Amygdala (tissue), 56 donors: ENCODE measurements at places on chromosomes 6 and 20.
A peak's percentile ranks its signal among the peaks of the same experiment; 100 is the strongest.

GRCh38 chr6:43673444-43674084 lies 14.0 kb downstream of the MRPS18A start:
- peak; percentile 11 for DNase-seq

DNA sequence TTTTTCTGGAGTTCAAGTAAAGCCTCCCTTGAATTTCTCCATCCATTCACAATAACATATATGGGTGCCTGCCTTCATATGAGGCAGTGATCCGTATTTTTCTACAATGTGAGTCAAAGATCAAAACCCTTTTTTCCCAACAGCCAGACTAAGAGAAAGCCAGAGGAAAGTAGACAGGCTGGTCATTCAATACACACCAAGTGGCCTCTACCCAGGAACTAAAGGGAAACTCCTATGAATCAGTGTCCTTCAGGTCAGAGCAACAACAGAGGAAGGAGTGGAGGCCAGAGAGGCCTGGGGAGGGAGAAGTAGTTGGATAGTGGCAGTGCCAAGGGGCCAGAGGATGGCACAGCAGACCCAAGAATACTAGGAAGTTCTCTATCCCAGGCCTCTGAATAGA lies 23.8 kb downstream of the SIM1 start:
- no peak for DNase-seq

GRCh38 chr6:53446151-53446550 lies 97.4 kb upstream of the ELOVL5 start:
- no peak for DNase-seq

DNA sequence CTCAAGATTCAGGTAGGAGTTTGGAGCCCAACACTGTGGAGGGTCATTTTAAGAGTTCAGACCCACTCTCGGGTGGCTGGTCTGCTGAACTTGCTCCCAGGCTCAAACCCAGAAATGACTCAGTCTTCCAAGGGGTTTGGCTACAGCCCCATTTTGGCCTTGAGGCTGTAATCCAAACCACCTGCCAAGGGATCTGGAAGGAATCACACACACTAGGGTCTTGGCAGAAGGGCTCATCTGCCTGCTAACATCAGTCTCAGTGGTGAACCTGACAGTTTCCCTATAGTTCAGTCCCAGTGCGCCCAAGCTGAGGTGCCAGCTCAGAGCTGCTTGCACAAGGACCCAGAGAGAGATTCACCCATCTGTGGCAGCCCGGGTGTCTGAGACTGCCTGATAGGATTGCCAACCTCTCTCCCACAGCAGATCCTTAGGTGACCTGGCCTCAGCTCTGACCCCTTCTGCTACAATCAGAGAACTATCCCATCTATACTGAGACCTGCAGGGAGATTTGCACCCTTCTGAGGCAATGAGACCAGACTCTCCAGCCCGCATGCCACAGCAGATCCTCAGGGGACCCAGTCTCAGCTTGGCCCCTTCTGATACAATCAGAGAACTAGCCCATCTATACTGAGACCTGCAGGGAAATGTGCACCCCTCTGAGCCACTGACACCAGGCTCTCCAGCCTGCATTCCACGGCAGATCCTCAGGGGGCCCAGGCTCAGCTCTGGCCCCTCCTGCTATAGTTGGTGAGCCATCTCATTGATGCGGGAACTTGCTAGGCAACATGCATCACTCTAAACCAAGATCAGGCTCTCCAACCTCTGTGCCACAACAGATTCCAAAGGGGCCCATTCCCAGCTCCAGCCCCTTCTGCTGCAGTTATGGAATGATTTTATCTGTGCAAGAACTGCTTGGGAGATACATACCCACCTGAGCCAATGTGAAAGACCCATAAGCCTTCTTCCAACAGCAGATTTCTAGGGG lies 48.2 kb downstream of the THBS2 start:
- DNase-seq: no peak

- DNase-seq: no peak
Measured at GRCh38 chr6:51028276-51028675, 209.6 kb downstream of the TFAP2B start.

DNA sequence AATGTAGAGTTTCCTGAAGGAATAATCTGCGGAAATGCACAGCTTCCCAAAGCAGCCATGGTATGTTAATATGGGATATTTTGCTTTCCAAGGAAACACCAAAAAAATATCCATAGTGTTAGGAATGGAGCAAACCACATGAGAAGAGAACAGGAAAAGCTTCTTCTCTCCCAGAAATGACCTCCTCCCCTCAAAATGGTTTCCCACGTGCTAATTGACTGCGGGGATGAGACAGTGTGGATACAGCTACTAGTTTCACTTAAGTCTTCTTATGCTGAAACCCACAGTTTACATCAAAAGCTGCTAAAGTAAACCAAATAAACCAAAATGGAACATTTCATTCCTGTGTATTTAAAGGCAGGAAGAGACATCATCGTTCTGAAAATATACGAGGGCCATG lies 69.4 kb downstream of the FYN start:
- no peak for DNase-seq

DNA sequence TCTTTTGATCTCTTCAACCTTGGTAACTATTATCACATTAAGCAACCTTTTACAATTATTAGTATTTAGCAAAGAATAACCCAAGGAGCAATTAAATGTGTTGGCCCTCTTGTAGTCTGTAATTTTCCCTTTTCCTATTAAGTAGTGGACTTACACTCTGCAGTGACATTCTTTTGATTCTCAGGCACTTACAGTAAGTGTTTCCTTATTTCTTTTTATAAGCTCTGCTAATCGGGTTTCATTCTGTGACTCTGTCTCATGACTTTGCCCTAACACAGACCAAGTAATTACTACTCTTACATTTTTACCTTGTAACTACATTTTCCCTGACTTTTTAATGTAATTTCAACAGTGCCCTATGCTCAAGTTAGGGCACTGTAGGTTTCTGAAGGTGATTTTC lies 104.0 kb upstream of the EPHA7 start:
- no peak for DNase-seq

DNA sequence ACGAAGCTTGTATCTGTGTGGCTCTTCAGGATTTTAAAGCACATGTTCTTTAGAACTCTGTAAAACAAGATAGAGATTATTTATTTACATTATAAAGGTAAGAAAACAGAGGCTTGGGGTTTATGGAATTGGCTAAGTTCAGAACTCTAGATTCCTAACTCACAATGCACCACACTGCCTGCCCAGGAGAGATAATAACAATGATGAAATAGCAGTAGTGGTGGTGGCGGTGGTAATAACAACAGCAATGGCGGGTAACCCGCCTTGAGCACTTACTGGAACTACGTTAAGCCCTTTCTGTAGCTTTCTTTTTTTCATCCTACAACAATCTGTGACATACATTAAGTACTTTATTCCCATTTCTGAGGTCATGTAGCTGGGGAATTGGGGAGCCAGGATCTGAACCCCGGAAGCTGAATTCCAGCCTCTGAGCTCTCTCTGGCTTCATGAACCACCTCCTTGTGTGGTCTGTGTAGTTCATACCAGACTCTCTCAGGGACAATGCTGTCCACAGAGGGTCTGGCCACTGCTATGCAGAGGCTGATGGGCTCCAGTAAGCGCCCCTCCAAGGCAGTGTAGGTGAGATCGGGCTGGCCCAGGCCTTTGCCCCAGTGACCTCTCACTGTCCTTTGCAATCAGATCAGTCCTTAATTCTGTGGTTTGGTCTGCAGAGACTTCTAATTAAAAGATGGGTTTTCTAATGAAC lies 260.9 kb downstream of the SLC24A3 start:
- DNase-seq: no peak

GRCh38 chr20:19816386-19816785 lies 58.3 kb downstream of the RIN2 start:
- DNase-seq: no peak

DNA sequence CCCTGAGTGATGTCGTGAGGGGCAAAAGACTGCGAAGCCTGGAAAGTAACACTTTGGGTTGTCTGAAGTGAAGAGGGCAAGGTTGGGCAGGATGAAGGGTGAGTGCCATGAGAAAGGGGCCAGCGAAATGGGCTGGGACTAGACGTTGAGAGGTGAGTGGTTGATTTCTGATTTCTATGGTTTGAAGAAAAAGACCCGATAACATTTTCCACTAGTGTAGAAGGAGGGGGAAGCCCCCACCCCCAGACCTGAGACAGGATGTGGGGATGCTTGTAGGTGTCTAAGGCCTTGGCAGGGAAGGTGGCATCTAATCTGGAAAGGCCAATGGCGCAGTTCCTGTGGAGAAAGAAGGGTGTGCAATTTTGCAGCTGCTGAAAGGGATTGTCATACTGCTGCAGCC lies 25.3 kb upstream of the KIF3B start:
- DNase-seq: no peak

DNA sequence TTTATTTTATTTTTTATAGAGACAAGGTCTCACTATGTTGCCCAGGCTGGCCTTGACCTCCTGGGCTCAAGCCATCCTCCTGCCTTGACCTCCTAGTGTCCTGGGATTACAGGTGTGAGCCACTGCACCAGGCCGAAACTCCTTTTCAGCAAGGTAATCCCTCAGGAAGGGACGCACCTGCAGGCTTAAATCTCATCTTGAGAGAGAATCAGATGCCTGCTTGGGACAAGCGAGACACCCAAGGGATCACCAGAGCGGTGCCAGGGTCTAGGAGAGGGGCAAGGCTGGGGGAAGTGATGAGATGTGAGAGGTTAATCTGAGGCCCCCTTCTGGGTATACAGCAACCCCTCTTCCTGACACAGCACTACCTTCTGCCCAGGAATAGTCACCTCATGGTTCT lies 4.0 kb upstream of the ATP9A start:
- DNase-seq: no peak

DNA sequence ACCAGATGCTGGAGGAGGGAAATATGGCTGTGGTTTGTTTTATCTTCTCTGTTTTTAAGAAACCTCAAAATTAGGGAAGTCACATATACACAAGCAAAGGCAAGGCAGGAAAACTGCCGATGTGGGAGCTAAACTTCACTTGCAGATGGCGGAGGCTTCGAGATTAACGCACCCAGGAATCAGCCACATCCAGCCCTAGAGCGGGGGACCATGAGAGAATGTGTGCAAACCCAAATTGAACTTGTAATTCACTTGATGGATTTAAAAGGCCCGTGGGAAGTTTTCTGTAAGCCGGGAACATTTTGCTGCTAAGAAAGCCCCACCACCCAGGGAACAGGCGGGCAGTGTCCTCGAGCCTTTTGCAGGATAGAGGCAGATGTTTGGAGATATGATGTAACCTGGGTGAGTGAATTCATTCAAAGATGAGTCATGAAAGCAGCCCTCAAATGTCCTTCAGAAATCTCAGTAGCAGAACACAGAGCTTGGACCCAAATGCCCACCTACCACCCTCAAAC lies 39.9 kb downstream of the PREX1 start:
- DNase-seq: no peak

- no peak for DNase-seq
Measured at GRCh38 chr6:69867639-69867976, 1.3 kb downstream of the COL19A1 start.

DNA sequence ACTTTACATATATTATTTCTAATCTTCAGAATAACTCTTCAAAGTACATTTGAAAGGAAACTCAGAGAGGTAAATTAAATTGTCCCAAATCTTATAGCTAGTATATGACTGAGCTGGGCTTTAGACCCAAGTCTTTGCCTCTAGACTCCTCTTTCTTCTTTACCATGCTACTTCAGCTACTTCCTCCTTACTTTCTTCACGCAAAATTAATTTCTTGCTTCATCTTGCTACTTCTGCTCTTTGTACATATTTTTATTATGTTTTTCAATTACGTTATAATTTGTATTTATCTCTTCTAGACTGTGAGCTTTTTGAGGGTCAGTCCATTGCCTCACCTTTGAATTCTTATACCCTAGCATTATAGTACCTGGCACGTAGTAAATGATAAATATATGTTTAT lies 5.3 kb downstream of the TMEM170B start:
- DNase-seq: no peak

DNA sequence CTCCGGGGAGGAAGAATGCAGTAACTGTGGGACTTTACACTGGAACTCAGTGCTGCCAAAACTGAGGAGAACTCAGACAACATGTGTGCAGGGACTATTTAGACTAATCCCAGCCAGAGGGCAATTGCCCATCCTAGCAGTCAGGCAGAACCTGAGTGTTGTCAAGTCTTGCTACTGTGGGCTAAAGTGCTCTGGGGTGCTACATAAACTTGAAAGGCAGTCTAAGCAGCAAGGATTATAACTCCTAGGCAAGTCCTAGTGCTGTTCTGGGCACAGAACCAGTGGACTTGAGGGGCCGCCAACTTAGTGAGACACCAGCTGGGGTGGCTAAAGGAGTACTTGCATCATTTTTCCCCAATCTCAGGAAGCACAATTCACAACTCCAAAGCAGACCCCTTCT lies 363.8 kb upstream of the PTCHD4 start:
- no peak for DNase-seq

DNA sequence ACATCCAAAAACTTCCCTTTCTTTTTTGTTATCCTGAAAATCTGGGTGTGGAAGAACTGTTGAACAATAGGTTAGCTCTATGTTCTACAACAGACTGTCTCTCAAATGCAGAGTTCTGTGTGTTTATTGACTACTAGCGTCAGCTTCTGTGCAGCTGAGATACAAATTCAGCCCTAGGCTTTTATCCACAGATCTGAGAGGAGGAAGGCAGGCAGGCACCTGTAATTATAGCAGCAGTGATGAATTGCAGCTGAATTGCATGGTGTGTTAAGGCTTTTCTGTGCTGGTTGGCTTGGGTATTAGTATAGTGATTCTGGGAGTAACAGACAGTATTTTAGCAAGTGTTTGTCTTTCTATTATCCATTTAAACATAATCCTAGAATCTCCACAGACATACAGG lies 24.4 kb downstream of the GRIK2 start:
- no peak for DNase-seq

- no peak for DNase-seq
Measured at GRCh38 chr6:107217248-107217647, 101.9 kb upstream of the BEND3 start.

- no peak for DNase-seq
Measured at GRCh38 chr6:127457456-127458064, 1.6 kb downstream of the KIAA0408 start.

- DNase-seq: no peak
Measured at GRCh38 chr6:4316867-4317400, 181.6 kb upstream of the ECI2 start.

- no peak for DNase-seq
Measured at GRCh38 chr20:3560162-3560561, 89.3 kb downstream of the ATRN start.

GRCh38 chr6:148840256-148840655 lies 93.4 kb downstream of the UST start:
- DNase-seq: no peak

- no peak for DNase-seq
Measured at GRCh38 chr6:109655761-109656262, 35.2 kb downstream of the AK9 start.

GRCh38 chr6:125759959-125760457 lies 10.6 kb downstream of the HEY2 start:
- no peak for DNase-seq
